Aorta (tissue), 5 donors: ENCODE measurements at places on chromosomes 5 and 9.

GRCh38 chr9:88645172-88645878 lies 110.3 kb downstream of the NXNL2 start:
- DNase-seq: no peak

GRCh38 chr5:66849803-66850202 lies 253.6 kb downstream of the MAST4 start:
- DNase-seq: no peak

DNA sequence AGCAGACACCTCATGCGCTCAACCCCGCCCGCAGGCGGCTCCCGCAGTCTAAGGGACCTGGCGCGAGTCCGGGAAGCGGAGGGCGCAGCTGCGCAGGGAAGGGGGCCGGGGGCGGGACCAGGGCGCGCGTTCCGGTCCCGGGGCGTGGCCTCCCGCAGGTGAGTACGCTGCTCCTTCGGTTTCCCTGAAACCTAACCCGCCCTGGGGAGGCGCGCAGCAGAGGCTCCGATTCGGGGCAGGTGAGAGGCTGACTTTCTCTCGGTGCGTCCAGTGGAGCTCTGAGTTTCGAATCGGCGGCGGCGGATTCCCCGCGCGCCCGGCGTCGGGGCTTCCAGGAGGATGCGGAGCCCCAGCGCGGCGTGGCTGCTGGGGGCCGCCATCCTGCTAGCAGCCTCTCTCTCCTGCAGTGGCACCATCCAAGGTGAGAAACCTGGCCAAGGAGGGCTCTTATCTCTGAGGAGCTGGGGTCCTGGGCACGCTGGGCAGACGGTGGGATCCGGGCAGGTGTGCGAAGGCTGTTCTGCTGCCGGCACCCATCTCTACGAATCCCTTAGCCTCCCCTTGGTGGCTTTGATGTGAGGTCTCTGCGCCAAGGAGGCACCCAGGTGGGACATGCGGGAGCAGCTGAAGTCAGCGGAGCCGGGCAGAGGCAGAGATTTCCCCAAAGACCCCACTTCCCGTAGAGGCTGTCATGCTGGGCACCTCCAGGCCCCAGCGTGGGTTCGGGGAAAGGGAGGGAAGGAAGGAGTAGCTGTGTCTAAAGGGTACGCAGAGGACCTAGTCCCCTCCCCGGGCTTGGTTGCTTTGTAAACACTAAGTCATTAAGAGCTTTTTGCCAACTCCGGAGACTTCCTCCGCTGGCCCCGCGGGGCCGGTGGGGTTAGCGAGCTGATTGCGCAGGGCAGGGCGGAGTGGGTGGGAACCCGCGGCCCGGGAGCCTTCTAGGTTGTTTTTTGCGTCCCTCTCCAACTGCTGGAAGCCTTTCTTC lies at the start of gene F2RL1:
F2RL1 (plus strand) TSS at position 187 of the 988 bp plus-strand sequence; CDS start at position 340, 153 bp downstream.
- peak; percentile 60 for DNase-seq

DNA sequence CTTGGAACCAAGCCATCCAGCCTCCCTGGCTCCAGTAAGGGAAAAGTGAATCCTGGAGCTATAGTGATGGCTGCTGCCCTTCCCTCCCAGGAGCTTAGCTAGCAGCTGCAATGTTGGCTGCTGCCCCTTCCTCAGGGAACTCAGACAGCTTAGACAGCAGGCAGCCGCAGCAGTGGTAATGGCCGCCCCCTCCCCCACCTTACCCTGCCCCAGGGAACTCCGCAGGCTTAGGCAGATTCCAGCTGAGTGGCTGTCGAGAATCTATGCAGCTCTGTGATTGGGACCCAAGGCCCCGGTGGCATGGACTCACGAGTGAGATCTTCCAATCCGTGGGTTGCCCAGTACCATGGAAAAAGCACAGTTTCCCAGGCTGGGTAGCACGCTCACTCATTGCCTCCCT lies 378.6 kb downstream of the NNT start:
- DNase-seq: no peak

- DNase-seq: no peak
Measured at GRCh38 chr5:132436936-132437335, 53.6 kb downstream of the IRF1 start.

- no peak for DNase-seq
Measured at GRCh38 chr5:142537938-142538337, 148.0 kb downstream of the FGF1 start.

- no peak for DNase-seq
Measured at GRCh38 chr5:137733006-137733405, 2.9 kb downstream of the KLHL3 start.

DNA sequence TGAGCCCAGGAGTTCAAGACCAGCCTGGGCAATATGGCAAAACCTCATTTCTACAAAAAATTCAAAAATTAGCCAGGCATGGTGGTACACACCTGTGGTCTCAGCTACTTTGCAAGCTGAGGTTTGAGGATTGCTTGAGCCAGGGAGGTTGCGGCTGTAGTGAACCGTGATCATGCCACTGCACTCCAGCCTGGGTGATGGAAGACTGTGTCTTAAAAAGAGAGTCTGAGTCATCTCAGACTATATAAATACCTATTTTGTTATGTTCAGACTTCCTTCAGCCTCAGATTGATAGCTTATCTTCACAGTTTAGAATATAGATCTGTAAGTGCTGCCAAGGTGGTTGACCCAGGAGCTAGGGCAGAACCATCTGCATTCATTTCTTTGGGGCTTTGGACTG lies 1.6 kb upstream of the PAIP2 start:
- DNase-seq: no peak

GRCh38 chr5:76278261-76278789 lies 124.8 kb upstream of the IQGAP2 start:
- no peak for DNase-seq

DNA sequence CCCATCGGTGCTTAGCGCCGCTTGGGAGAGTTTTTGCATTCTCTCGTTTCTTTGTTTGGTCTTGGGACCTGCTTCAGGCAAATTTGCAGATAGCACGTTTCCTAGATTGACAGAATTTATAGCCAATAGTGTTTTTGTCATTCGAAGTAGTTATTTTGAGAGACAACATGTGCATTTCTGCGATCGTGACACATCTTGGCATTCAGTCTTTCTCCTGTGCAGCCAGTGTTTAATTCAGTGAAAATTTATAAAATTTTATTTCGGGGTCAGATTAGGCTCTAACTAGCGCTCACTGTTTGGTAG lies 830 bp downstream of the PRRC1 start:
- DNase-seq: no peak

DNA sequence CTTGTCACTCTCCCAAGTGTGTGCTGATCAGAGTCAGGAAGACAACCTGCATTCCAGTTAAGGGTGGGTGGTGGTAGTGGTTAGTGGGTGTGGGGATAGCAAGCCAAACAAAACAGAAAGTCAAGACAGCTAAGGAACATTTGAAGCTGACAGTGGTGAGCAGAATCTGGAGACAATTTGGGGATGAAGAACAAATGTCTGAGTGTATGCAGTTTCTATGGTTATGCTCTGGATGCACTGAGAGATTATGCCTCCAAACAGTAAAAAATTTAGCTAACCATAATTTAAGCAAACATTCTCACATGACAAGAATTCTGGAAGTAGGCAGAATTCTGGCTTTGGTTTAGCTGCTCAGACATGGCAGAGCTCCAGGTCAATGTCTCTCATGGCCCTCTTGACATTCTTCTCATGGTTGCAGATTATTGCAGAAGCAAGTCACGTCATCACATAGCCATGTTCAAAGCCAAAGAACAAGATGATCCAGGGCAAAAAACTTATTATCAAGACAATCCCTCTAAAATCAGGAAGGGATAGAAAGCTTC lies 148.7 kb downstream of the LURAP1L start:
- no peak for DNase-seq

DNA sequence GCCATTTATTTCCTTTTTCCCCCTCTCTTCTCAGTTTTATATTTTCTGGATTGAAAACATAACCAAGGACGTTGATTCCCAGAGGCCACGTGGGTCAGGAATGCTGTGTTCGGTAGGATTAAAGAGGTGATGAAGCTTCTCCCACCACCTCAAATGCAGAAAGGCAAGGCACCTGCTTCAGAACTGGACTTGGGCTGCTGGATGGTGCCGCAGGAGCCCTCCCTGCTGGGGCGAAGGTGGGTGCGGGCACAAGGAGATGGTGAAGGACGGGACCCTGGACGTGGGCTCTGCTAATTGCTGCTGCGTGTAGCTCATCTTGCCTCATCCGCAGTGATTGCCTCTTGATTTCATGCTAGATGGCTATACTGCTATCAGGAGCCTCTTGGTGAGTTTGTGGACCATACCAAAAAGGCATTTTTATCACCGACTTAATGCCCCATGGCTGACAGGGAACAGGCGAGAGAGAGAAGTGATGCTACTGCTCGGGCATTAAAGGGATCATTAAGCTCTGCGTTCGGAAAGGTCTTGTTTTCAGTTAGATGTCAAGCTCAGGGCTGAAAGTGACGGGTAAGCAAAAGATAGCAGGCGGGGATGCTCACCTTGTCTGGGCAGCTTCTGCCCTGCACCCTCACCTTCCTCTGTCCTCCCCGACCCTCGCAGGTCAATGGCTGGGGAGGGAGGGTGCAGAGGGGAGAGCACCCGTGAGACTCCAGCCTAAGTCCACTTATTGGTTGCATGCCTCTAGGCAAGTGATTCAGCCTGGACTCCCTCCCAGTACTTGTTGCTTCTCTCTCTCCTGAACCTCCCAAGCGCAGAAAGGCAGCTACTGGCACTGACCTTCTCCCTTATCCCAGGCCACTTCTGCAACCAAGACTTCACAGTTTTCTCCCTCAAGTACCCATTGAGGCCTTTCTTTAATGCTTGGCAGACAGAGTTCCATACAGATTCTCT lies 71.6 kb upstream of the FSTL4 start:
- DNase-seq: peak; percentile 22

DNA sequence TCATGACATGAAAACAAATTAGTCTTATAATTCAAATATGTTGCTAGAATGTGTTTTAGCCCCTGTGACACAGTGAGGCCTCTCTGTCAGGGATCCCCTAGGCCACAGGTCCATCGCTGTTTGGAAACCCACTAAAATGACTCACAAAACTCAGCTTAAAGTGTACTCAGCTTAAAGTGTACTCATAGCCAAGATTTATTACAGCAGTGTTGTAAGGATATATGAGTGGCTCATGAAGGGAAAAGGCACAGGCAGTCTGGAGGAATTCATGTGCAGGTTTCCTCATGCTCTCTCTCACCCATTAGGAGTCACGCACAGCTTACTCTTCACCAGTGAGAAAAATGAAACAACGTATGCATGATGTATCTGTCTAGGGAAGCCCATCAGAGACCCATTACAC lies 24.4 kb upstream of the TGFBI start:
- DNase-seq: no peak

DNA sequence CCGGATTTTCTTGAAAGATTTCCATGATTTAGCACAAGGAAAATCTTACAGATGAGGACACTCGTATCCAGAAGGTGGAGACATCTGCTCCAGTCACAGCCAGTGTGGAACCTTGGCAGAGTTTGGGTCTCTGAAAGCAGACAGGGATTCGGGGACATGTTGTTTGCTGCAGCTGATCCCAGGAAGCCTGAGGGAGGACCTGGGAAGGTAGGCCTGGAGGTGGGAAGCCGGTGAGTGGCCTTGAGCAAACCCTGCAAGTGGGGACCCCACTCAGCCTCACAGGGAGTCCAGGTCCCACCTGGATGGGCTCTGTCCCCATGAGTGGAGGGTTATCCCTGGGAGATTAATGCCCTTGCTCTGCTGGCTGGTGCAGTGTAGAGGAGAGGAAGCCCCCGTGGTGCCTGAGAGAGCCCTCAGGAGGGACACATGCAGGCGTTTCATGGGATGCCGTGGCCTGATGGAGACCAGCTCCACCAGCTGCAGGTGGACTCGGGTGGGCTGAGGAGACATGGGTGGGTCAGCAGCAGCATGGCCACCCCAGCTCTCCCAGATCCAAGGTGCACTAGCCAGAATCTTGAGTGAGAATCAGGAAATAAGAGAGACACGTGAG lies 7.8 kb downstream of the MRPS2 start:
- DNase-seq: no peak

GRCh38 chr9:77964258-77964657 lies 67.4 kb downstream of the GNAQ start:
- no peak for DNase-seq

DNA sequence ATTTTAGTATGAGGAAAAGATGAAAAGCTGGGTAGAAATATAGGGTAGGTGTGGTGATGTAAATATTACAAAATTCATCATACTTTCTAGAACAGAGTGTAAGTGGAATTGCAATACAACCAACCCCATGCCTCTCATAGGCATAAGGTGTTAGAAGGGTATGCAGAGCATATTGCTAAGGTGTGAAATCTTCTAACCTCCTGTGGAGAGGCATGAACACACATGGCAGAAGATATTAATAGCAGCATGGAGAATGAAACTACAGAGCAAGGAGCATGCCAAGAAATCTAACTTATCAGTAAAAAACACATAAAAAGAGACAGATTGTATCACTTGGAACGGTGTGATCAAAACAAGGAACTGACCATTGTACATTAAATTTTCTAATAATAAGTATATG lies 441.5 kb downstream of the CDH18 start:
- no peak for DNase-seq

DNA sequence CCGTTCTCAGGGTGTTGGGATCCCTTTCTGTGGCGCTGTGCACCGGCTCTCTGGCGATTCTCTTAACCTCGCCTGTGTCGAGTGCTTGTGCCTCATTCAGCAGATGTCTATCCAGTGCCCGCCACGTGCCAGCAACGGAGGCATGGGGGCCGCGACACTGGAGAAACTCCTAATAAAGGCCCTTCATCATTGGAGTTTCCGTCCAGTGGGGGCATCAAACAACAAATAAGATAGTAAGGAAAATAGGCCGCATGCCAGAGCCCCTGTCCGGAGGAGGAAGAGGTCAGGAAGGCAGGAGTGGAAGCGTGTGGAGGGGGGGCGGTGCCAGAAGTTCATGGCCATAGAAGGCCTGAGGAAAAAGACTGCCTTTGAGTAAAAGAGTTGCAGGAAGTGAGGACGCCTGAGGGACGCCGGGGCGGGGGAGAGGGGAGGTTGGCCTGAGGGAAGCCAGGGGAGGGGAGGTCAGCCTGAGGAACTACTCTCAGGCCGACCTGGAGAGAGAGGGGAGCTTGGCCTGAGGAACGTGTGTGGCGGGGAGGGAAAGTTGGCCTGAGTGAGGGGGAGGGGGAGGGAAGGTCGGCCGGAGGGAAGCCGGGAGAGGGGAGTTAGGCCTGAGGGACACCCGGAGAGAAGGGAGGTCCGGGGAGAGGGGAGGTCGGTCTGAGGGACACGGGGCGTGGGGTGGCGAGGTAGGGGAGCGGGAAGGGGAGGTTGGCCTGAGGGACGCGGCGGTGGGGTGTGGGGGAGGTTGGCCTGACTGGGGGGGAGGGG lies 82.2 kb downstream of the CACNA1B start:
- DNase-seq: no peak

DNA sequence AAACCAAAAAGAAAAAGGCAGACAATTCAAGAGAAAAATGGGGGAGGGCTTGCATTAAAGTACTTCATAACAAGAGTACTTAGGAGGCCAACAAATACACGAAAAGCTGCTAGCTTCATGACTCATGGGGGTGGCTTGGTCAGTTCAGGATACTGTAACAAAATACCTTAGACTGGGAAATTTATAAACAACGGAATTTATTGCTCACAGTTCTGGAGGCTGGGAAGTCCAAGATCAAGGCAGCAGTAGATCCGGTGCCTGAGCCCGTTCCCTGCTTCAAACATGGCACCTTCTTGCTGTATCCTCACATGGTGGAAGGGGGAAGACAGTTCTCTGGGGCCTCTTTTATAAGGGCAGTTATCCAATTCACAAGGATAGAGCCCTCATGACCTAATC lies 111.4 kb downstream of the C9orf50 start:
- no peak for DNase-seq

GRCh38 chr5:171573451-171574225 lies 154.2 kb downstream of the FGF18 start:
- no peak for DNase-seq

- DNase-seq: no peak
Measured at GRCh38 chr5:10250806-10251276, 761 bp downstream of the CCT5 start.
